ENCODE measurements at places on chromosomes 7 and 10.

DNA sequence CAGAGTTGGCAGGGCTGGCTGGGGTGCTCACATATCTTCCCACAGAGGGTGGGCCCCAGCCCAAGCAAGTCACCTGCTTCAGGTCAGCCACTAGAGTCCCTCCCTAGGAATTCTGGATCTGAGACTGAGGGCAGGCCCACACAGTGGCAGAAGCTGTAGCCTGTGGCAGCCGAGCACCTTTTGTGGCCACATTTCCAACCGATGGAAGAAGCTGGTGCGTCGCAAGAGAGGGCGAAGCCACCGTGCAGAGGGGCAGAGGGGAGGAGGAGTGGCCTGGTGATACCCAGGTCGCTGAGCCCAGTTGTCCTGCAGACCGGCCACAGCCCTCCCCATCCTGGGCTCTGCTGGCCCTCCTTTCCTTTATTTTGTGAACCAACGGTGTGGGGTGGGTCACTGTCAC, 5.3 kb downstream of the POLM start:
- DNase-seq = no peak

DNA sequence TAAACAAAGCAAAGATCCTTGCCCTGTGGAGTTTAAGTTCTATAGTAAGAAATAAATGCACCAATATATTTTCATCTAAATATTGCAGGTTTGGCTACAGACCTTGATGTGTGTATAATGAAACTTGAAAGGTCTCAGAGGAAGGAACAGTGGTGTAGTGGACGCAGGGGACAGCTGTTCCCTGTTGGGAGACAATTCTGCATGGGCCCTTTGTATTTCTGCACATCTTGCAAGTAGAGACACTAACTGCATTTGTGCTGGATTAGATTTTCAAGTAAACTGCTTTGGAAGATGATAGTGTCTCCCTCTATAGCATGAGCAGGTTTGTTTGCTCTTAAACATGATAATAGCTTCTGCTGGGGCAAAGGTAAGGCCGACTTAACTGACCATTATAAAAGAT, 57.5 kb upstream of the FAM133B start:
- DNase-seq = no peak

- no peak for DNase-seq
Observed at GRCh38 chr10:119337223-119337622, 129.9 kb downstream of the GRK5 start.

- no peak for DNase-seq
Observed at GRCh38 chr10:114189700-114190099, 10.5 kb downstream of the TDRD1 start.

DNA sequence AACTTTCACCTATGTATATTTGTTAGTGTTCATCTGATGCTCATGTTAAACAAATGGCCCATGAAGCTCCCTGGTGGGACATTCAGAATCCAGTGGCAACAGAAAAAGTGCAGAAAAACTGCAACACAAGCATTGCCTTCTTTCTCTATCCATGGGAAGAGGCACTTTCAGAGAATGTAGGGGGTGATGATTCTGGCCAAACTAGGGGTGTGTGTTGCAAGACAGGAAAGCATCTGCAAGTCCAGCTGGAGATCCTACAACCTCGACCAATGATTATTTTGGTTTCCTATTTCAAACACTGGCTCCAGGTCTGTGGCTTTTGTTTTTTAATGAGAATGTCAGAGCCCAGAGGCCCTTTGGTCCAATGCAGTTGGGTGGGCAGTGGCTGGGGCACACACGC, 198.7 kb downstream of the CXCL12 start:
- no peak for DNase-seq

DNA sequence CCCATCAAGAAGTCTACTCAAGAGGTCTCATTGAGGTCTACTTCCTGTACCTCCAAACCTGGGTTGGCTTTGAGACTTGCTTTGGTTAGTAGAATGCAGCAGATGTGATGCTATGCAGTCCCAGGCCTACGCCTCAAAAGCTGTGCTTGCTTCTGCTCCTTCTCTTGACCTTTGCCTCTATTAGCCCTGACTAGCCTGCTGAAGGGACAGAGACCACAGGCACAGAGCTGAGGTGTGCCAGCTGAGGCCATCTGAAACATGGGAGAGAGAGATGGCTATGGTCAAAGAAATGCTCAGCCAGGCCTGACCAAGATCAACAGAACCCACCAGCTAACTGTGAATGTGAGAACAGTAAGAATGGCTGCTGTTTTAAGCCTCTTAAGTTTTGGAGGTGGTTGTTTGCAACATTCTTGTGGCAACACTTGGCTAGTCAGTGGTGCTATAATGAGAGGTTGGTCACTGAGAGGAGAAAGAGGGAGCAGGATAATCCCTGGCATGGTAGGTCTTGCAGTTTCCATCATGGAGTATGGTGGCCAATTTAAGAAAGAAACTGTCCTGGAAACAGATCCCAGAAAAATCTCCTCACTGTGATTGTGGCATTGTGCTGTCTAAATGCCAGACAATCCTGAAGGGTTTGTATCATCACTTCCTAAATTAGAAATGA, 176.1 kb upstream of the PHYHIPL start:
- DNase-seq = no peak

DNA sequence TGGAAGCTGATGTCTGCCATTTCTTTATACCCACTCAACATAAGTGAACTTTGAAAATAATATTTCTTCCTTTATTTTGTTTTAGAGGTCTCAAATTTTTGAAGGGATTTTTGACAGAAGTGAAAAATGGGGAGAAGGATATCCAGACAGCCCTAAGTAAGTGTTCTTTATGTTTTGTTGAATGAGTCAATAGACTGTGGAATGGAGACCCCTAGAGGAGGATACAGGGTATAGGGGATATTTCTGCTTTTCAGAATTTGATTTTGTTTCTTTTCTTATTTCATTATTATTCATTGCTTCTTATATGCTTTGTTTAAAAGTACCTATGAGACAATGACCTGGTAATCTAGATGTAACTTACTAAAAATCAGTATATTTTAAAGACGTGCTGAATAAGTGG, 34.4 kb downstream of the PLEKHA8 start:
- DNase-seq = peak; percentile 21

DNA sequence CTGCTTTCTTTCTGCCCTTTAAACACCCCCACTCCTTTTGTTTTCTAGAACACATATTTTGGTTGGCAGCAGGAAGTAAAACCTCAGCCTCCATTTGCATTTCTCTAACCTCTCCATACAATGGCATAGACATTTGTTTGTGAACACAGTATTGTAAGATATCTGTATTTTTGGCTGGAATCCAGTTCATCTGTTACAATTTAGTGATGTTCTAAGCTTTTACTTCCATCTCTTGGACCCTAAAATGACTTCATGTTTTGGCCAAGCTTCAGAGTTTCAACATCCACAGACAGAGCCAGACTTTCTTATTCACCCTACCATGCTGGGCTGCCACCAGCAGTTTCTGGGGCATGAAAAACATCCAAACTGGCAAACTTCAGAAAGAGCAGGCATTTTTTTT, 21.1 kb upstream of the AUTS2 start:
- no peak for DNase-seq

DNA sequence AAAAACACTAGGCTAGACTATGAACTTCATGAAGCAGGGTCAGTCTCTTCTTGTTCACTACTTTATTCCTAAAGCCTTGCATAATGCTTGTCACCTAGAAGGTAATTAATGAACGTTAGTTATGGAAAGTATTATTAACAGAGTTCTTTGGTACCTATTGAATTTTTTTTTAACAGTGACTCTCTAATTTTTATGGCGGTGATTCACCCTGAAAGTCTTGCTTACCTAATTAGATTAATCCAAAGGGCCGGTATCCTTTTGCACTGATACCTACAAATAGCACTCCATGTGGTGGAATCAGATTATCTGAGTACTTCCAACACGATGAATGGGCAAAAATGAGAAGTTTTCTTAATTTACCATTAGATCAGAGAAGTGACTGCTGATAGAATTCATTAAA, 31.7 kb downstream of the STAM start:
- no peak for DNase-seq

GRCh38 chr10:118584181-118584954, 11.1 kb downstream of the PRLHR start:
- DNase-seq = no peak

GRCh38 chr10:107930037-107930436, 765.5 kb upstream of the SORCS1 start:
- DNase-seq = no peak

- DNase-seq = no peak
Observed at GRCh38 chr7:18338910-18339523, 156.5 kb upstream of the HDAC9 start.

DNA sequence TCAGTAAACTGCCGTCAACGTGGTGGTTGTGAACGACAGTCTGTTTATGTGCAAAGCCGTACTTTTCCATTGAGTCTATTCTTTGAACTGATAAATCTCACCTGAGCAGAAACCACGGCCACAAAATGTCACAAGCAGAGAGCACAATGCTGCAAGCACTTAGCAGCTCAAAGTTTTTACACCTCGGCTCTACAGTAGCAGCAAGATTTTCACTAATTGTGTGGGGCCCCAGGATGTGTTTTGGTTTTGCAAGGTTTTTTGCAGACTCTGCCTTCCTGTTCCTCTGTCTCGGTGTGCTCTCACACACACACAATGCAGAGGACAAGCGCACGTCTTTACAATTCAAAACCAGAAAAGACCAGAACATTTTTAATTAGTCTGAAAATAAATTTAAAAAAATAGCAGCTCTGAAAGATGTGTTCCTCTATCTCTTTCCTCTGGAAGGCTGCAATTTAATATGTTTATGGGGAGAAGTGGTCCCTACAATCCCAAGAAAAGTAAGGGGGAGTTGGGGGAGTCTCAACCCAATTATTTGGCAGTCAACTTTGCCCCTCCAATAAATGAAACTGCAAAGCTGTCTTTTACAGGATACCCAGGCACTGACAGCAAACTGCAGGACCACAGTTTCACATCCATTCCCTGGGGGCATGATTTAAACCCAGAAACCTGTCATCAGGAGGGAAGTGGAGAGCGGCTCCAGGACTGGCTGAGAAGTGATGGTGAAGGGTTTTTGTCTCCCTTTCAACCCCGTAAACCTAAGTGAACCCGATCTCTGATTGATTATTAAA, 73.8 kb upstream of the SFMBT2 start:
- DNase-seq = no peak

DNA sequence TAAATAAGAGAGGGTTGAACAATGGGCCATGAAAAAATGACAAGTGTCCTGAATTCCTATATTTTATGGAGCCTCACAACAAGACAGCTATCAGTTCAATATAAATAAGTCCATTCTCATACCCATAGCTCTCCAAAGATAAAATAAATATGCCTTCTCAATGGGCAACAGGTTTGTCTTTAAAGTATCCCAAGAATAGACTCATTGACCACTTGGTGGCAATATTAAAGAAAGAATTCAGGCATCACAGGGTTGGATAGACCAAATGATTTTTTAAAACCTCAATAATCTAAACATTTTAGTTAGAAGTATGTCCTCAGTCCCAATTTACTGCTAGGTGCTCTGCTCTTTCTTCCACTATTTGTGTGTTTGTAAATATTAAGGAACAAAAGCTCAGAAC, 165.1 kb upstream of the WNT16 start:
- DNase-seq = no peak

DNA sequence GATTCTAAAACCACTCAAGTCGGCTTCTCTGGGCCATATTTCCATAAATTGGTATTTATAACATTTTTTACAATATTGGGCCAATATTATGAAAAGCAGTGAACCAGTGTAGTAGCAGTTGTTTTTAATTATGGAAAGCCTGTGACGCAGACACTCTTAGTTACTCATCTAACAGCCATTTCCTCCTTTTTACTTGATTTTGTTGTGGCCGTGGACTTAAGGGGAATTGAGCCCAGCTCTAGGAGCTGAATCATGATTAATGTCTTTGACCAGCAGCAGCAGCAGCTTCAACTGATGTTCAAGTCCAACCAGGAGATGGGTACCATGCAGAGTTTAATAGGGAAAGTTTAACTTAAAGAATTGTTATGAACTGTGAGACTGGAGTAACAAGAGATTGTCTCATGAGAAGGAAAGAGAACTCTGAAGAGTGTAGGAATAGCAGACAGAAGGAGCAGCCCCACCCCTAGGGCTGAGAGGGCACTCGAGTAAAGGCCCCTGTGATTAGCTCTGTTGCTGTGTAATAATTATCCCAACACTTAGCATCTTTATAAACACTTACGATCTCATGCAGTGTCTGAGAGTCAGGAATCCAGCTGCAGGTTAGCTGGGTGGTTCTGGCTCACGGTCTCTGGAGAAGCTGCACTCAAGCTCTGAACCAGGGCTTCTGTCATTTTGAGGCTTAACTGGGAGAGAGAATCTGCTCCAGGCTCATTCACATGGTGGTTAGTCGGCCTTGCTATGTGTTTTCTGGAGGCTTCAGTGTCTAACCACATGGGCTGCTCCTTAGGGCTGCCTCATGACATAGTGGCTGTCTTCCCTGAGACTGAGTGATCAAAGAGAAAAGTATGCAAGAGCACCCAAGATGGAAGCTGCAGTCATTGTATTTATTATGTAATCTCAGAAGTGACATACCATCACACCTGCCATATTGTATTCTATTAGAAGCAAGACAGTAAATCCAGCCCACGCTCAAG, 4.6 kb downstream of the LANCL2 start:
- no peak for DNase-seq

DNA sequence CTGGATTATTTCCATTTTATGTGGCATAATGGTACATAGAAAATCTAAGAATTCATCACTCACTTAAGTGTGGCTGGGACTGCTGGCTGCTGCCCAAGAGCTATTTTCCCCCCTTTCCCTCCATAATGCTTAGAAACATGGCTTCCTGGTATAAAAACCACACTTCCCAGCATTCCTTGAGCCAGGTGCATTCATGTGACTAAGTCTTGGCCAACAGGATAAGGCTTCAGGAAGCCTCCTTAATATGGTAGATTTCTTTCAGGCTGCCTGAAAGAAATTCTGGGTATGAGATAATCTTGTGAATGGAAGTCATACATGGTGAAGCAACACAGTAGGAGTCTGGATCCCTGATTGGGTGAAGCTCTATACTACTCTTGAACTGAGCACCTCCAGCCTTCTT, 178.0 kb downstream of the JAZF1 start:
- DNase-seq = no peak

- no peak for DNase-seq
Observed at GRCh38 chr10:79984851-79985250, 35.9 kb upstream of the SFTPD start.

GRCh38 chr7:13908667-13909397, 80.6 kb downstream of the ETV1 start:
- DNase-seq = peak; percentile 30

GRCh38 chr7:24700521-24701260, 56.6 kb downstream of the GSDME start:
- no peak for DNase-seq

Measured in NCI-H1105 (cell line).